ENCODE measurements at places on chromosomes 4 and X.

GRCh38 chrX:56429581-56429980 is 133.8 kb upstream of the UBQLN2 start:
- DNase-seq = no peak

DNA sequence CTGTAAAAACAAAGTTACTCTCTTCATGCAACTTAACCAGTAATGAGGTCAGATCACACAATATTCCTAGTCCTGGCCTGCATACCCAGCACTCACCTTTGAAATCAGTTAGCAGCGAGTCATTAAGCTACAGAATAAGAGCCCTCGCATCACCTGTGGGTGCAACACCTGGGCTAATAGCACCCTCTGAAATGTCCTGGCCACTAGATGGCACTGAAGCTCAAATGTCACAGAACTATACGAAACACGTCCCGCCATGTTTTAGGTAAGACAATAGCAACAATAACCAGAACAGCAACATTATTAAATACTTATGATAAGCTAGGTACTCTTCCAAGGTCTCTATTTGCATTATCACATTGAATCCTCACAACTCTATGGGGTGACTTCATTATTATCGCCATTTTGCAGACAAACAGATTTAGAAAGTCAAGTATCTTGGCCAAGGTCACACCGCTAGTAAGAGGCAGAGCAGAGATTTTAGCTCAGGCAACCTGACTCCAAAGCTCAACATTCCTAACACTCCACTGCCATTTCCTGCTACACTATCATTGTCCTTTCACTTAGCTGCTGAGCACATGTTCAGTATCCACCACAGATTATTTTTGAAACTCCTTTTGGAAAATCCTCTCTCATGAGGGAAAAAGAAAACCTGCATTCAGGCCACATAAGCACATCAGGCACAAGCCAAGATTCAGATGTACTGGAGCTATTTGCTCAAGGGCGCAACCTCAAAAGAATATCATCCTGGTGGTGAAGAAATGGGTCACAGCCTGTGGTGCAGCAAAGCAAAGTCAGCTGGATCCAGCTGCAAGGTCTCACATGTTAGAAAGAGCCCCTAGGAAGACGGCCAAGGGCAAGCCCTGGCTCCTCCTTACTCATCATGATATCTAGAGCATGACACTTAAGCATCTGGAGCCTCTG is 59.5 kb upstream of the KDR start:
- peak; percentile 25 for DNase-seq

DNA sequence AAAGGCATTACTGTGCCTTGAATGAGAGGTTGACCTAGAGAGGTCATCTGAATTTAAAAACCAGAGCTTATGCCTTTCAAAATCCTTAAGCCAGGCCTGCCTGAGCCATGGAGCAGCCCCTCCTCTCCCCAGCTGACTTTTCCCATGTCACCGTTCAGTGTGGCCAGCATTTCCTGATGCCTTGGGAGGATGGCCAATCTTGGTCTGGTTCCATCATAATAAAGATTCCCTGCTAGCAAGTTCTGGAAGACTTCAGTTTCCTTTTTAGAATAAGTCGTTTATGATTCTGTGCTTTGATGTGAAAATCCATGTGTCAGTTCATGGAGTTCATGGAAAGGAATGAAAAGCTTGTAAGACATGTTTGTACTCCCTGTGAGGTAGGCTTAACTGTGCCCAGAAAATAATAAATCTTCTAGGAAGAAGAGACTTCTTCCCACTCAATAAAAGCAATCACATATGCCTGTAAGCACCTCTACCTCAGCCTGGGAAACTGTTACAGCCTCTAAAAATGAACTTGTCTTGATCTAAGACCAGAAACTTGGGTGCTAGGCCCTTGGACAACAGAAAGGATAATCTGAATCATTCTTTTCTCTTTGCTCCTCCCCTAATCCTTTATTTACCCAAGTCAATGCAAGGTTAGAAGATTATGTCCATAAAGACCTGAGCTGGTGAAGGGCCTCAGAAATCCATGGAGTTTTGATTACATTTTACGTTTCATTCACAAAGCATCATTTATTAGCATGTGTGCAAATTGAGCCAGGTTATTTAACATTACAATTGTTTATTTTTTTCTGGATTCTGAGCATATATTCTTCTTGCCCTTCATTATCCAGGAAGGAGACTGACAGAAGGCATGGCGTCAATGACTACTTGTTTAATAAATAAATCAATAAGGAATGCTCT is 84.0 kb upstream of the TBC1D9 start:
- DNase-seq = no peak

- no peak for DNase-seq
These were observed 88.4 kb downstream of the LCORL start for GRCh38 chr4:17933126-17933525.

GRCh38 chrX:105876658-105877057 is 54.3 kb downstream of the NRK start:
- no peak for DNase-seq

GRCh38 chr4:108166441-108167315 is 2.1 kb downstream of the LEF1 start:
- DNase-seq = peak; percentile 81
